Stimulated activated naive CD4-positive, alpha-beta T cell treated with Interleukin-2 at 50 U/mL for 16 hours (primary cell): ENCODE measurements at places on chromosomes 1 and 21.

- no peak for DNase-seq
Observed at GRCh38 chr21:37614351-37614875, 247.8 kb downstream of the DYRK1A start.

GRCh38 chr1:172423336-172423735 lies 2.9 kb downstream of the C1orf105 start:
- no peak for DNase-seq

DNA sequence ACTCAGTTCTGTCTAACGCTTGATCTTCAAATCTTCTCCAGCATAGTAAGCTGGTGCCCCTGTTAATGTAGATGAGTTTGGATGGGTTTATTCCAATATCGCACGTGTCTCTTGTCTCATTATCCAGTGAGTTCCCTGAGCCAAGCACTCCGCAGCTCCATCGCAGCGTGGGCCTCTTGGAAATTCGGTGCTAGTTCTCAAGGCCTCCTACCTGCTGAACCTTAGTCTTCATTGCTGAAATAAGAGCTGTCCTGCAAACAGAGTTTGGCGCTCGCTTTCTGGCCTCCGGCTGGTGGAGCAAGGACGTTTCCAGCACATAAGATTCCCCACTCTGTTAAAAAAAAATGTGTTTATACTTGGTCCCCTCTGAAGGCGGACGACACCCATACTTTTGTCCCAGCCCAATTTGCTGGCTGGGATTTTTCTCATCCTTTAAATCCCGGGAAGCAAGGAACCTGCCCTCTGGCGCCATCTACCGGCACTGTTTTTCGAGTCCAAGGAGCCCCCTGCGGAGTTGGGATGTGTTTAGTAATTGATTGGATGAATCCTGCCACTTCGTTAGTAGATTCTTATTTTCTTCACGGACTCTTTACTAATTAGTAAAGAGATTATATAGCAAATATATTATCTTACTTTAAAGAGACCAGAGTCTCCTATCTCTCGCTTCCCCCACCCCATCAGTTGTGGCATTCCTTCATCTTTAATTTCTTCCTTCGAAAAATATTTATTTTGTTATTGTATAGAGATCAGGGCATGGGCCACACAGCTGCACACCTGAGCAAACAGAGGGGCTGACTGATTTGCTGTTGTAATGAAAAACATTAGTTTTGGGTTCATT lies 14.7 kb downstream of the JUN start:
- peak; percentile 5 for DNase-seq

DNA sequence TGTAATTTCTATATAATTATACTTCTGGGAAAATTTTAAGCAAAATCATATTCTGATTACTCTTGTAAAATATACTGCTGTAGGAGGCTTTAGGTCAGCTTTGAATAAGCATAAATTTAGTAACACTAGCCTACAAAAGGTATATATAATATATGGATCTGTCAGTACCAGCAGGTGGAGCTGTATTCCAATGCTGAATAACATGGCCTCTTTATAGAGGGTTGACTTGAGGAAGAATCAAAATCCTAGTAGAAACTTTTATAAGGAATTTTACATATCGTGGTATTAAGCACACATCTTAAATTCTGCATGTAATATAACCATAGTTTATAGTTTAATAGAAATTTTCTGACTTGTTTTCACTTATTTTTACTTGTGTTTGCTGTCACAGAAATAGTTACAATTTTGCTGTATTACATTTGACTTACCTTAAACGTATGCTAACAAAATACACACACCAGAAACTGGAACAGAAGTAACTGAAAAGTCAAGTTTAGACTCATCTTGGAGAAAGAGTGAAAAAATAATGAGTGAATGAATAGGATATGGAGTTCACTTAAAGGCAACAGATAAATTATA lies 79.3 kb downstream of the HMCN1 start:
- DNase-seq, result no peak

DNA sequence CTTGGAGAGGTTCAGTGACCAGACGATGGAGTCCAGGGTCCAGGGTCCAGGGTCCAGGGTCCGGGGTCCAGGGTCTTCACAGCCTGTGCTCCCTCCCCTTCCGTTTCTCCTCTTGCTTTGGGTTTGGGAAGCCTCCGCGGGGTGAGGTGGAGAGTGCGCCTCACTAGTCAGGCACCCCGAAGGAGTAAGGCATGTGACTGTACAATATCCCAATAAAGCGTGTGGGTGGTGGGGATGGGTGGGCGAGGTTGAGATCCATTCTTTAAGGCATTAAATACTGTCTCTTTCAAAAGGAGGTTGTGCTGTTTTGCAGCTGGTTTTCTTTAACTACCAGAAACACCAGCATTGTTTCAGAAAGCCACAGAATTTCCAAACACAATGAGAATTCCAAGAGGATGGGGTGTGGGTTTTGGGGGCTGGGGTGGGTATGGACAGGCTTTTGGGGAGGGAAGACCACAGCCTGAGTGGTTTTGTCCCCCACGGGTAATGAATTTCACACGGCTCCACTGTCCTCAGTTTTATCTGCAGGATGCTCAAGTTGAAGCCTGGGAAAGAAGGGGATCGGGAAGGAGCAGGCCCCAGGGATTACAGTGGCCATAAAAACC lies 65.7 kb downstream of the KIF26B start:
- no peak for DNase-seq

GRCh38 chr1:178724728-178725465 lies at the start of gene RALGPS2:
TSS of gene RALGPS2 (plus strand) at chr1:178725244. CDS start at chr1:178776765, 51,521 bp downstream.
- DNase-seq, result peak; percentile 33

- no peak for DNase-seq
Observed at GRCh38 chr21:45248893-45249381, 38.8 kb downstream of the POFUT2 start.

GRCh38 chr1:65818966-65819365 lies 26.3 kb downstream of the PDE4B start:
- no peak for DNase-seq

DNA sequence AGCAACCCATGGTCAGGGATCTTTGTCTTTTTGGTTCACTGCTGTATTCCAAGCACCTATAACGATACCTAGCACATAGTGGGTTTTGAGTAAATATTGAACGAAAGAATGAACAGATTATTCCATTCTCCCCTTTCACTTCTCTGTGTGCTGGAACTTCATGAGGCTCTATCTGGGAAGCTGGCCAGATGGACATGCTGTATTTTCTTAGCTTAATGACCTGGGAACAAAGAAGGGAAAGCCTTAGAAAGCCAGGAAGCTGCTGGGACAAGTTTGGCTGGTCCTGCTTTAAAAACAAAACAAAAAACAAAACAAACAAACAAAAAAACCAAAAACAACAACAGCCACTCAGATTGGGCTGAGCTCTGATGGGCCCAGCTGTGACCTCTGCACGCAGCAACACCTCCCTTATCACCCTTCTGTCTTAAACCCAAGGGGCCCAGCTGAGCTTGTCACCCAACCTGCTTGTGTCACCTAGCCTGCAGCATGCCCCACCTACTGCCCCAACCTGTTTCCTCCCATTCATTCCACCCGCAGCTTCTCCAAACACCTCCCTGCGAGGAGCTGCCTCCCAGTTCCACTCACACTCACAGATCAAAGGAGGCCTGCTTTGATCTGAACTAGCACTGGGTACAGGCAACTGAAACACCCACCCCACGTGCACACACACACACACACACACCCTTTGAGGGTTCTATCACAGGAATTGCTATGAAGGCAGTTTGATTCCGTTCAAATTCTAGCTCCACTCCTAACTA lies 37.1 kb downstream of the SLC30A1 start:
- no peak for DNase-seq

DNA sequence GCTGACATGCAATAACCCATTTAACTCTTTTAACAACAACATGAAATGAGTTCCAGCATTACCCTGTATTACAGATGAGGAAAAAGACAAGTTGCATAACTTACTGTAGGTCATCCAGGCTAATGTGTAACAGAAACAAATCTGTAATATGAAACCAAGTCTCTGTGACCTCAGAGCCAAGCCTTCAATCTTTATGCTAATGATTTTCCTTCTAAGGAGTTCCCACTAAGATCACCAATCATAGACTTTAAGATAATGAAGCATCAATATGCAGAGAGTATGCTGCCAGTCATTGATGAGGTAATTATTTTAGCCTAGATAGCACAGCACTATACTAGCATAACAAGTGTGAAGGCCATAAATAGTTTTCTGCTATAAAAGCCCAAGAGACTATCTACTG lies 35.6 kb upstream of the RNPC3 start:
- DNase-seq, result no peak

DNA sequence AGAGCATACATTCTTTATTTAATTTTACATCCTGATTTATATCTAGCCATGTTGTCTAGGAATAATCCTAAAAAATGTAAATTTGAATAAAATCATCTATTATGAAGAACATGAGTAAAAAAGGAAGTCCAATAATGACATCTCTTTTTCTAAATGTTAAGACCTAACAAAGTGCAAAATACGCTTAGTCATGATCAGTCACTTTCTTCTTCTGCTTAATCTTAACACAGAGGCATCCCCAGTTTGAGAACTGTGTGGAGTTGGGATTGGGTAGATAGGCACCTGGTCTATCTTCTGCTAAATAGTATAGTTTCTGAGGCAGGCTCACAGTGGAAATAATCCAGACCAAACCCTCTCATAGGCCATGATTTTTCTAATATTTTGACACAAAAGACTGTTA lies 311.7 kb upstream of the LRRC7 start:
- DNase-seq, result no peak

DNA sequence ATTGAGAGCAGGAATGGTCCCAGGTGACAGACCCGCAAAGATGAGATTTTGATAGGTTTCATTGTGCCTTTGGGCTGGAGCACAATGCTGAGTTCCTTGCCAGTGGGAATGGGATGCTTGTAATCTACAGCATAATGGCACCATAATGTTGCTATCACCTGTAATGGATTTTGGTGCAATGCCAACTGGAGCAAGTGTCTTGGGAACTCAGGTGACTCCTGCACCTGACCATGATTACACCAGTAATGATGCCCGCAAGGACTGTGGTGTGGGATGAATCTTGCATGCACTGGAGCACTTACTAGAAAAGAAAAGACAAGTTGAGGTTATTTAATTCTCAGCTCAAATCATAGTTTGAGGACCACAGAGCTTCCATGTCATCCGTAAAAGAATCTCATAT lies 96.7 kb downstream of the PTPRU start:
- DNase-seq, result no peak

DNA sequence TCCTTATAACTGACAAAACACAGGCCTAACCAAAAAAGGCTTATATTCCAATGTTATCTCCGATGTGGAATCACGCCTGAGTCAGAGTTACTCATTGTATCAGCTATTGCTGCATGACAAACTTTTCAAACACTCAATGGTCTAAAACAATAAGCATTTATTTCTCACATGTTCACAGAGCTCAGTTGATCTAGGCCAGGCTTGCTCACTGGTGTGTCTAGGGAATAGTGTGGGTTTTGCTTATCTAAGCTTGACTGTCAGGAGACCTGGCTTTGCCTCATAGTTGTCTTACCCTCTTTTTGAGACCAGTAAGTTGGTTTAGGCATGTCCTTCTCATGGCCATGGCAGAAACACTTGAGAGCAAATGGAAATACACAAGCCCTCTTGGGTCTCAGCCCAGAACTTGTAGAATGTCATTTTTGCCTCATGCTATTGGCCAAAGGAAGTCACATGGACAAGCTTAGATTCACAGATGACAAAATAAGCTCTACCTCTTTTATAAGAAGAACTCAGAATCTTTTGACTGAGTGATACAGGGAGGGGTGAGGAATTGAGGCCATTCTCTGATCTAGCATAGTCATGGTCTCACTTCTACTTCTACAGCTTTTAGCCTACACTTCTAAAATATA lies 130.8 kb downstream of the HMCN1 start:
- DNase-seq, result no peak

DNA sequence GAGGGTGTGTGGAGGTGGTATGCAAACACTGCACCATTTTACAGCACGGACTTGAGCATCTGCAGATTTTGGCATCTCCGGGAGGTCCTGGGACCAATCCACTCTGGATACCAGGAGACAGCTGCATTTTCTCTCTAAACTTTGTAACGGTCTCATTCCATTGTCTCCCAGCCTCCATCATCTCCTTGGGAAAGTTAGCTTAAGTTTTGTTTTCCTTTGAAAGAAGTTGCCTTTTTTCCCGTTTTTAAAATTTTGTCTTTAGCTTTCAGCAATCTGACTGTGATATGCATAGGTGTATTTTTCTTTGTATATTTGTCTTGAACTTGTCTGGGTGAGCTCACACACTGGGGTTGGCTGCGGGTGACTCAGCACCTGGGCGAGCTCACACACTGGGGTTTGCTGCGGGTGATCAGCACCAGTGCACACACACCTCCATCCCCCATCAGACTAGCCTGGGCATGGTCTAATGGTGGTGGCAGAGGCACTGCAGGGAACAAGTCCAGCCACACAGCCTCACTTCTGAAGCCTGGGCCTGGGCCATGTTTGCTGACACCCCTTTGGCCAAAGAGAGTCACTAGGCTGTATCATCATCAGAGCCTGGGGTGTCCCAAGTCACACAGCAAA lies 32.1 kb upstream of the COL18A1 start:
- DNase-seq, result no peak

DNA sequence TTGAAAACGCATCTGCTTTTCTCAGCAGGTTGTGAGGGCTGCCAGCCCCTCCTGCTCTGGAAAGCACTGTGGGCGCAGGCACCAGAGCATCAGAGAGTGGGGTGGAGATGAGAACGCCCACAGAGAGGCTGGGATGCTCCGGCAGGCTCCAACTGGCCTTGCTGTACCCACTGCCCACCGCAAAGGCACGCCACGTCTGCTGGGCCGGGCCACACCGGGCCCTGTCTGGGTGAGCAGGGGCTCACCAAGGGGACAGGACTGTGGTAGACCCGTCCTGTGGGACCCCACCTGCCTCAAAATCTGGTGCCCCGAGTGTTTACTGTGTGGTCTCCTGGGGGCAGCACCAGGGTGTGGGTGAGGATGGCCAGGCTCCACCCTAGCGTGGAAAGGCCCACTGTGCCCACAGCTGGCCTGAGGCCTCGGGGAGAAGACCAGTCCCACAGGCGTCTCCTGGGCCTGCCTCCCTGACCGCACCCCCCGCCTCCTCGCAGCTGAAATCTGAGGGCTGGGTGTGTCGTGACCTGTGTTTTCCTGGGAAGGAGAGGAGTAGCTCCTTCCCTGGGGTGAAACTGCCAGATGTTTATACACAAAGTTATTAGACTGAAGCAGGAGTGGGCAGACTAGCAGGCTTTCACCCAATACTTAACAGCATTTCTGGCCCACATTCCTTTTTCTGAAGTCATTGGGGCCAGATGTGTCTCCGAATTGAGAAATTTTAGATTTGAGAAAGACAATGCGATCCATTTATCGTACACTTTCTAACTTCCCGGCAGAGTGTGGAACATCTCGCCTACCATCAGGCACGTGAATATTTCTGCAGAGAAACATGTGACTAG lies 53.8 kb downstream of the STUM start:
- DNase-seq, result no peak

- DNase-seq, result no peak
Observed at GRCh38 chr1:84581648-84582047, 7.4 kb upstream of the CTBS start.

- no peak for DNase-seq
Observed at GRCh38 chr1:64378826-64379225, 91.1 kb upstream of the CACHD1 start.

- no peak for DNase-seq
Observed at GRCh38 chr1:44834328-44834727, 8.7 kb downstream of the PTCH2 start.
